ENCODE measurements at places on chromosomes 16 and 17. TPM values are rescaled to one million over a fixed set of nuclear protein-coding genes. Genes with fewer than 3 reads are reported as not detected.
A peak's percentile ranks its signal among the peaks of the same experiment; 100 is the strongest.

- no peak for DNase-seq
Measured at GRCh38 chr17:35132816-35133550, 9.1 kb downstream of the NLE1 start.

DNA sequence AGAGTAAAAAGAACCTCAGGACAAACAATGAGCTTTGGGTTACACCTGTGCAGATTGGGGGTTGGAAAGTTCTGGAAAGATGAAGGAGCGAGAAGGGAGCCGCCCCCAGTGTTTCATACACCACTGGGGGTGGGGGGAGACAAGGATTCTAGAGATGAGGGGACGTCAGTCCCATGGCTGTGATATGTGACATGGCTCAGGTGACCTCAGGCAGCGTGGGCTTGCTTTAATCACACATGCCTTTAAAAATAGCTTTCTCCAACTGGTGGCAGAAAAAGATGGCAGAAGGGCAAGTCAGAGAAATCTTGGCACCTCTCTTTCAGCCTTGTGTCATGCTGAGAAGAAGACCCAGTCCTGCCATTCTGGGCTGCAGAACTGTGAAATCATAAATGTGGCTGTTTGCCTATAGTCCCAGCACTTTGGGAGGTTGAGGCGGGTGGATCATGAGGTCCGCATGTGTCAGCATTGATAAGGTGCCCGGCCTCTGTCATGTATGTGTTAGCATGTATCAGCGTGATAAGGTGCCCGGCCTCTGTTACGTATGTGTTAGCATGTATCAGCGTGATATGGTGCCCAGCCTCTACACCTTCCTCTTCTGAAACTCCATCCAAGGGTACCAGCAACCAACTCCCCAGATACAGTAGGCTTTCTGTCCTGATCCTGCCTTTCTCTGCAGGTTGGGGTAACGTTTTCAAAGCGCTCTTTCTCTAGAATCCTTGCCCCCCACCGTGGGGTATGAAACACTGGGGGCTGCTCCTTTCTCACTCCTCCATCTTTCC is 25.0 kb downstream of the WIPI1 start:
- DNase-seq, result no peak

- DNase-seq, result no peak
Measured at GRCh38 chr17:17779015-17779611, 57.7 kb downstream of the SREBF1 start.

The HAP1 gene
- total RNA-seq, result 3.2 TPM

GRCh38 chr17:78819402-78819801 is 21.2 kb downstream of the USP36 start:
- DNase-seq, result no peak

The PDK2 gene
- total RNA-seq, result 15.2 TPM

DNA sequence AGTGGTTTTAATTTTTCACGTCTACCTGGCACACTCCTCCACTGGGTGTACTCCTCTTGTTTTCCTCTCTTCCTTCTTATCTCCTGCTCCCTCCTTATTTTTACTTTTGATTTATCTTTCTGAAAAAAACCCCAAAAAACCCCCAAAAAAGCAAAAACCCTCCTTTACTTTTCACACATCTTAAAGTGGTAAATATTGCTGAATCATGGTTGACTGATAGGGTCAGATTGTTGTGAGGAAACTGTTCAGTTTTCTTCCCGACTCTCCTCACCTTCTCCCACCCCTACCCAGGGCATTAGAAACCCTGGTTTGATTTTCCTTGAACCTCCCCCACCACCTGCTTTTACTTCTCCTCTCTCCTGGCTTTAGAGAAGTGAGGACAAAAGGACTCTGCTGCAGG is 25.4 kb downstream of the ARHGAP44 start:
- no peak for DNase-seq

- DNase-seq, result peak; percentile 62
Measured at GRCh38 chr16:22614271-22614947, 103.7 kb downstream of the NPIPB5 start.

DNA sequence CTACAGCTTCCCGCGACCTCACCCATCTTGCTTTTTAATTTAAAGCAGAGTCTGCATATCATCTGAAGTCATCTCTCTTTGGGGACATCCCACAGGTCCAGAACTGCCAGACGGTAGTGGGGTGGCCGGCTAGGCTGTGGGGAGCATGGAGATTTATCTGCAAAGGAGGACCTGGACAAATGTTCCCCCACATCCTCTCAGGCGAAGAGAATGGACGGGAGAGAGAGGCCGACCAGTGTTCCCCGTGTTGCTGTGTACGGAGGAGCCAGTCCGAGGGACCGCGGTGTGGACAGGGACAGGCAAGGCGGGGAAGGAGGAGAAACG is 665 bp upstream of the MT1M start:
- no peak for DNase-seq

The DECR2 gene
- total RNA-seq, result 50.2 TPM

GRCh38 chr16:82183004-82183397 is 13.0 kb upstream of the MPHOSPH6 start:
- no peak for DNase-seq

DNA sequence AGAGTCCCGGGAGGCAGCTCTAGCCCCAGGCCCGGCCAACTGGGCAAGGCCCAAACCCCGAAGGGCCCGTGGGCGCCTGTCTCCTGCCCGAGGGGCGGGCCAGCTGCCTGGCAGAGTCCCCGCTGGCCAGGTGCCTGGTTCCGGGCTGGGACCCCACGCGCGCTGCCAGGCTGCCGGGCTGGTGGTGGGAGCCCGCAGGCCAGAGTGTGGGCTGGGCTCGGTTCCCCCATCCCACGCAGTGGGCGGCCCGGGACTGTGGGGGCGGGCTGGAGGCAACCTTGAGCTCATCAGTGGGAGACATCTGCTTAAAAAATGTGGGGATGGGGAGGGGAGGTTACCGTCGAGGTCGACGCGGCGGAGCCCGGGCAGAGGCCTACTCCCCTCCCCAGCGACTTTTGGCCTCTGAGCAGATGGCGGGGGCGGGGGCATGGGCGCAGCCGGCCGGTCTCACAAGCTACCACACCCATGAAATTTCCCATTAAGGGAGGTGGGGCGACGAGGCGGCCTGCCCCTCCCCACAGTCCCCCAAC is 176.4 kb upstream of the GSE1 start:
- DNase-seq, result peak; percentile 94

- no peak for DNase-seq
Measured at GRCh38 chr17:38435795-38436194, 7.5 kb downstream of the ARHGAP23 start.

- DNase-seq, result no peak
Measured at GRCh38 chr16:7303052-7303610, 29.5 kb upstream of the RBFOX1 start.

DNA sequence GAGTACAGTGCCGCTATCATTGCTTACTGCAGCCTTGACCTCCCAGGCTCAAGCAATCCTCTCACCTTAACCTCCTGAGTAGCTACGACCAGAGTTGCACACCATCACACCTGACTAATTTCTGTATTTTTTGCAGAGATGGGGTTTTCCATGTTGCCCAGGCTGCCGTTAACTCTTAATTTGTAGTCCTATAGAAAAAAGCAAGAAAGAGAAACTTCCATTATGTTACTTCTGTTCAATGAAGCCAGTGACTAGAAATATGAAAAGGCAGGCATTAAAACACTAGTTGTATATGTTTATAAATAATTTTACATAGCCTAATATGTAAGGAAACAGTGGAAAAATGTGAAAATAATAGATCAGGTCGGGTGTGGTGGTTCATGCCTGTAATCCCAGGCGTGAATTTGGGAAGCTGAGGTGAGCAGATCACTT is 9.7 kb downstream of the RAD51C start:
- no peak for DNase-seq

DNA sequence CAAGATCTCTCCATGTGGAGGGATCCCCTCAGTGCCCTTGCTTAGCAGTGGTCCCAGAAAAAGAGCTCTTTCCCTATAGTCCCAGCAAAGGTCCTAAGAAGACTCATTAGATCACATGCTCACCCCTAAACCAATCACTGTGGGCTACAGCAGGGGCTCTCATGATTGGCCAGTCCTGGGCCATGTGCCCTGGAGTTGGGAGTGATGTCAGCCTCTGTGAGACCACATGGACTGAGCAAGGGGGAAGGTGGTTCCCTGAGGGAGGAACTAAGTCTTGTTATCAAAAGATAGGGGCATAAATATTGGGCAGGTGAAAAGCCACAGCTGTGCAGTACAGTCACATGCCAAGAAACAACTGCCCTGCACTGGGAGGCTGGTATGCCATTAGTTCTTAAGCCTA is 51.3 kb downstream of the SCNN1B start:
- no peak for DNase-seq

DNA sequence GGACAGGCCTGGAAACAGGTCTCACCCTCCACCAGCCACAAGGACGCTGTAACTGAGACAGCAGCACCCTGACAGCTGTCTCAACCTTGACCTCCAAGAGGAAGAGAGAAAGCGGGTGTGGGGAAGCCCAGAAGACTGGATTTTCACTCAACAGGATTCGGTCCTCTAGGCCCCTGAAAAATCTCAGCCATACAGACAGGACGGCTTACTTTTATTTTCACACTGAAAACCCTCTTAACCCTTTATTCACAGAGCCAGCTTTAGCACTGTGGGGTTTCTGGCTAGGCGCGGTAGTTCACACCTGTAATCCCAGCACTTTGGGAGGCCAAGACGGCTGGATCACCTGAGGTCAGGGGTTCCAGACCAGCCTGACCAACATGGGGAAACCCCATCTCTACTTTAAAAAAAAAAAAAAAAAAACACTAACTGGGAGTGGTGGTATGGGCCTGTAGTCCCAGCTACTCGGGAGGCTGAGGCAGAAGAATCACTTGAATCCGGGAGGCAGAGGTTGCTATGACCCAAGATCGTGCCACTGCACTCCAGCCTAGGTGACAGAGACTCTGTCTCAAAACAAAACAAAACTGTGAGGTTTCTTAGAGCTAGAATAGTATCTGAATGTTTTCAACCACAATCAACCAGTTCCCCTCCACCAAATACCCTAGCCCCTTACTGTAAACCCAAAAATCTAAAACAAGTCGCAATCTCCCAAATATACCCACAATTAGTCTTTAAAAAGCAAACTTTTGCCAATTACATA is 5.3 kb downstream of the ANKRD11 start:
- no peak for DNase-seq

GRCh38 chr17:81434072-81434471 is 38.8 kb downstream of the BAHCC1 start:
- DNase-seq, result no peak

DNA sequence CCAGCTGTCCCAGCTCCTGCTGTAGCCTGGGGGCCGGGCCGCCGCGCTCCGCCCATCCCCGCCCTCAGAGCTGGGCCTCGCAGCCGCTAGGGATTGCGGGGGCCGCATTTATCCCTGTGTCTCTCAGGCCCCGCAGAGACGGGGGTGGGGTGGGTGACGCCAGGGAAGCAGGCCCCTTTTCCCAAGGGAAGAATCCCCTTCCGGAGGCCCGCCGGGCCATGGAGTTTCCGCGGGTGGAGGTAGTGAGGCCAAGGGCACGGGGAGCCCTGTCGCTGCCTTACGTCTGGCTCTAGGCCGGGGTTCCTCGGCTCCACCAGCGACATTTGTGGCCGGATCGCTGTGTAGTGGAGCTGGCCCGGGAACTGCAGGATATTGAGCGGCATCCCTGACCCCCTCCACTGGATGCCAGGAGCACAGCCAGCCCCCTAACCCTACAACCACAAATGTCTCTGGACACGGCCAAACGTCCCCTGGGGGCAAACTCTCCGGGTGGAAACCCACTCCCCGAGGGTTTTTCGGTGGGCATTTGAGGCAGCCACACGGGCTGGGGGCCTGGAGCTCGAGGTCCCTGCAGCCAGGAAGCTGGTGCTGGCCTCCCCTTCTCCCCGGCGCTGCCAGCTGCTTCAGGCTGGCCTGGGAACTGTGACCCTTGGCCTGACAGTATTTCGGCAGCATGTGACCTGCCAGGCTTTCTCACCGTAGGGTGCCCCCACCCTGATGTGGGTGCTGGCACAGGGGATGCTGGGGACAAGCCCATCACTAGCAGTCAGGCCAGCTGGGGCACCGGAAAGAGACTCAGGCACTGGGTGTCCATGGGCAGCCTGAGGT is 12.0 kb upstream of the CD300A start:
- no peak for DNase-seq

DNA sequence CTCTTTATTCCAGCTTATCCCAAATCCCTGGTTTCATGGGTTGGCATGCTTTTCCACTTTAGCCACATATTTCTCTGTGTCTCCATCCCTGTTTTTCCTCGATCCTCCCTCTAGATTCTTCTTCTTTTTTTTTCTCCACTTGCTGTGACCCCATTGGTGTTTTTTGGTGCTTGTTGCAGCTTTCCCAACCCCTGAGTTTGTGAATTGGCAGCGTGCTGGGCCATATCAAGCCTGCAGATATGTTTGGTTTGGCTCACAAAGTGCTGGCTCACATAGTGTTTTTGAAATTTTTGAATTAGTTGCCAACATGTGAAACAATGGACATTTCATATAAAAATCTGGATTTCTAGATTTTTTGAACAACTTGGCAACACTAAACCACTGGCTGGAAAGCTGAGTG is 8.8 kb downstream of the GPR139 start:
- DNase-seq, result no peak

The KCNAB3 gene
- total RNA-seq, result 2.0 TPM

The NPLOC4 gene
- total RNA-seq, result 139 TPM

- peak; percentile 86 for DNase-seq
Measured at GRCh38 chr17:19447085-19447583, 36.1 kb downstream of the RNF112 start.

The TXNL4B gene
- 17.9 TPM for total RNA-seq

DNA sequence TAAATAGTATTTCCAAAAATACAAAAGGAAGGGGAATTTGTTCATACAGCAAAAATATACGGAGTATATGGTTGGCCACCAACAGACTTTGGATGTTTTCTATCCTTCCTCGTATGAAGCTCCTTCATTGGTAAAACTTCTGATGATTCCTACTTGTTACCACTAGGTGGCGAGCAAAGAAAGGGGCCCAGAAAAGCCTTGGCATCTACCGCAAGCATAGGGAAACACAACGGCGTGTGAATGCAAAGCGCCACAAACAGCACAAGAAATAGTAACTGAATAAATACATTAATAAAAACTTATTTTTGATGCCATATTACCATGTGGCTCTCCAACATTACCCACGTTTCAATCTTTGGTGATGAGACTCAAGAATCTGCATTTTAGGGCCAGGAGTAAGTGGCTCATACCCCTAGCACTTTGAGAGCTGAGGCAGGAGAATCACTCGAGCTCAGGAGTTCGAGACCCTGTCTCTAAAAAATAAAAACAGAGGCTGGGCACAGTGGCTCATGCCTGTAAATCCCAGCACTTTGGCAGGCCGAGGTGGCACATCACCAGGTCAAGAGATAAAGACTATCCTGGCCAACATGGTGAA is 34.5 kb downstream of the YWHAE start:
- peak; percentile 75 for DNase-seq

- DNase-seq, result no peak
Measured at GRCh38 chr17:64390044-64390443, 616 bp downstream of the PECAM1 start.

The NPIPB8 gene
- total RNA-seq, result not detected

The HOXB8 gene
- 0.39 TPM for total RNA-seq

GRCh38 chr17:79577485-79578187 is 33.2 kb downstream of the RBFOX3 start:
- no peak for DNase-seq
